ENCODE measurements at places on chromosomes 1 and 21.

- DNase-seq, result peak; percentile 37
These were observed 48.8 kb upstream of the RAP1A start for GRCh38 chr1:111570781-111571181.

DNA sequence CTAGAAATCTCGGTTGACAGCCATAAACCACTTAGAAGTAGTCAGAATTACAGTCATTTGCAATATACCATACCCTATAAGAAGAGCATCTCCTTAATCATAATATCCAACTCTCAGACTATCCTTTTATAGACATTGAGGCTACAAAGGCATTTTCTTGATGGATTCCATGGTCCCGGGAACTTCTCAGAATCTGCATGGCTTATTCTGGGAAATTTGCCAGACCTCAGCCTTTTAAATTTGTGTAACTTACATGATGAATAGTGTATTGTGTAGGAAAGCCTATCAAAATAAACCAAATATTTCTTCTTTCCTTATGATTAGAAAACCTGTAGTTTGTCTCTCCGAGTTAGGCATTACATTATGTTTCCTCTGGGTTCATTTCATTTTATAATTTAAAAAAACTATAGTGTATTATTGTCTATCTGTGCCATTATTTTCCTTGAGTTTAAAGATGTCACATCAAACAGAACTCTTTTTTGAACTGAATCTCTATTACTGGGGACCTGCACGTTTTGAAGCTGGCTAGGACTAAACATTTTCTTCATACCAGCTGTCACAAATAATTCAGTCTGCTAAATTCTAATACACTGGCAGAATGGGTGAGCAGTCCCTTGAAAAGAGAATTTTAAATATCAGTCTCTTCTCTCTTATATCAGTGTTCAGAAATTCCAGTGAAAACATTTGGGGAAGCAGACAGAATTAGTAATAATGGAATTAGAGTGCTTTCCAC, 102.9 kb downstream of the GABPA start:
- no peak for DNase-seq

GRCh38 chr1:87598429-87598828, 269.7 kb downstream of the LMO4 start:
- DNase-seq, result no peak

DNA sequence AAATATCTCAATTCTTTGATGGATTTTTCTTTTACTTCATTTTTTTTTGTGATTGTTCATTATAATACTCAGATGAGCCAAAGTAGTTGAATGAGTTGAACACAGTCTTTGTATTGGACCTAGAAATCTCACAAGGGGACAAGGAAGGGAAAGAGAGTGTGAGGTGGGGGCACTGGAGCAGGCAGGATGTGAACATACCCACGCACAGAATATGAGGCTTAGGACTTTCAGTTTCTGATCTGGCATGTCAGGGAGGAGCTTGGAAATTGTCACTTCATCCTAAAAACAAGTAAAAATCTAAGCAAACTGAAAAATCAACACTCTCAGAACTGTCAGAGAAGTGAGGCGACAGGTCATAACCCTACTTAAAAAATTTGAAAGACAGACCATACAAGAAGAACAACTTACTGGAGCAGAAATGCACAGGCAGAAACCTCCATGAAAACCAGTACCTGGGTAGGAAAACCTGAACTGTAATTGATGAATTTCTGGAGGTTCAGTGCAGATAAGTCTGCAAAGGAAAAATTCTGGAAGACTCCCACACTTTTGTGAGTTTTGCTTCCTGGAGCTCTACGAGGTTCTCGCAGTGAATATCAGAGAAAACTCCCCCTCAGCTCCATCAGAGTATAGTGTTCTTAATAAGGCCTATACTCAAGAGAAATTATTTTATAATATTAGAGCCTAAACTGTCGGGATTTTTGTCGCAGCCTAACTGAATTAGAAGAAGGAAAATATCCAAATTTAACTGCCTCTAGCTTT, 3.6 kb upstream of the PTGS2 start:
- DNase-seq, result no peak

DNA sequence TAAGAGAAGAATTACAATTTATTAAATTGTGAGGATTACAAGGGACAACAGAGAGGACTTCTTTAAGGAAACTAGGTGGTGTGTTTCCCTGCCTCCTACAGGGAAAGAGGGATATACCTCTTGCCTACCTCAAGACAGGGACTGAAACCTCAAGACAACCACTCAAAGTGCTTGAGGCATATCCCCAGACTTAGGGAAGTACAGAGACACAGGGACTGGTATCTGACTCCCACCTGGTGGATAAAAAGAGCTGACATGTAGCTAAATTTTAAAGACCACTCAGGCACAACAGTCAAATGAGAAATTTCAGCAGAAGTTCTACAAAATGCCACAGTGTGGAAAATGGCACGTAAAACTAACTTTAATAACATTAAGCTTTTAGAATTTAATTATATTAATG, 21.3 kb downstream of the DENND2C start:
- DNase-seq, result no peak

GRCh38 chr1:113369699-113370098, 20.6 kb upstream of the MAGI3 start:
- no peak for DNase-seq

DNA sequence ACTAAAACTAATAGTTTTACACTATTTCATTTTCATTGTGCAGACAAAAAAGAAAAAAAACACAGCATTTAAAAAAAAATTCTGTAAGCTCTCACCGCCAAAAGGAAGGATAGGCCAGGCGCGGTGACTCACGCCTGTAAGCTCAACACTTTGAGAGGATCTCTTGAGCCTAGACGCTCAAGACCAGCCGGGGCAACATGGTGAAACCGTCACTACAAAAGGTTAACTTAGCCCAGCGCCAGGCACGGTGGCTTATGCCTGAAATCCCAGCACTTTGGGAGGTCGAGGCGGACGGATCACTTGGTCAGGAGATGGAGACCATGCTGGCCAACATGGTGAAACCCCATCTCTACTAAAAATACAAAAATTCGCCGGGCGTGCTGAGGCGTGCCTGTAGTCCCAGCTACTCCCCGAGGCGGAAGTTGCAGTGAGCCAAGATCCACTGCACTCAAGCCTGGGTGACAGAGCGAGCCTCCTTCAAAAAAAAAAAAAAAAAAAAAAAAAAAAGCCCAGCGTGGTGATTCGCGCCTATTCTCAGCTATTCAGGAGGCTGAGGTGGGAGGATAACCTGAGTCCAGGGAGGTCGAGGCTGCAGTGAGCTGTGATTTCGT, 14.3 kb upstream of the SPEN start:
- no peak for DNase-seq

GRCh38 chr1:30632481-30632880, 90.9 kb downstream of the MATN1 start:
- no peak for DNase-seq

GRCh38 chr1:19006000-19006399, 49.5 kb upstream of the IFFO2 start:
- DNase-seq, result no peak

DNA sequence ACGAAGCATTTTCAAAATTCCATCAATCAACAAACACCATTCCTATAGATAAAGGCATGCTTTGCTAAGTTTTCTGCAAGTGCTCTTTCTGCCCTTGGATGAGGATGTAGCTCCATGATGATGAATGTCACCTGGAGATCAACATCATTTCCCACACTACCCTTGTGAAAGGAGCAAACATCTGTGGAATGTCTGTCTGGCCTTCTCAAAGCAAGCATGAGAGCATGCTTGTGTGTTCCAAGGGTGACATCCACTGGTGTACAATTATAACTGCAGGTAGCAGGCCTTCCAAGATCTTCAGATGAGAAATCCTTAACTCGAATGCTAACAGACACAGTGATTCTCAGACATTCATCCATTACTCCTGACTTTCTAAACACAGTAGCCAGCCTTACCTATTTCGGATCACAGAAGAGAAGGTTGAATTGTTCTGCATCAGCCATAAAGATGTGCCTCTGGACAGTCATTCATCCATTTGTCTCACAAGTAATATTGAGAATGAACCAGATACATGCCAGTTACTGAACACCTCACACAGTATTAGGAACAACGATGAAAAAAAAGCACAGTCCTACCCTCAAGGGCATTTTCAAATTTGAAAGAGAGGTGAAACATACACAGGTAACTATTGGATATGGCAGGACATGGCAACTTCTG, 162.4 kb downstream of the TPR start:
- DNase-seq, result peak; percentile 46

DNA sequence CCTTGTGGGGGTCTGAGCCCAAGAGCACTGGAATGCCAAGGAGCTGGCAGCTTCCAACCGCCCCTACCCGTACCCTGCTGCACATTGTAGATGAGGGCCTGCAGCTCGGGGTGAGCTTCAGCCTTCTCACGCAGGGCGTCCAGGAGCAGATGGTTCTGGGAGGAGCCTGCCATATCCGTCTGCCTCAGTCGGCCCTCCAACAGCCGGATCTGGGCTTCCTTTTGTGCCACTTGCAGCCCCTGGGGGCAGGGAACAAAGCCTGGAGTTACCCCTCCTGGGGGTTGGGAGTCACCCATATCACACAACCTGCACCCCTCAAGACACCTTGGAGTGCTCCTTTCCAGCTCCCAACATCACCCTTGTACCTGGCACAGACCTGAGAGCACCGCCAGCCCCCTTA, 34.8 kb downstream of the KIF21B start:
- DNase-seq, result no peak

GRCh38 chr1:166905136-166905535, 29.1 kb upstream of the TADA1 start:
- DNase-seq, result no peak

DNA sequence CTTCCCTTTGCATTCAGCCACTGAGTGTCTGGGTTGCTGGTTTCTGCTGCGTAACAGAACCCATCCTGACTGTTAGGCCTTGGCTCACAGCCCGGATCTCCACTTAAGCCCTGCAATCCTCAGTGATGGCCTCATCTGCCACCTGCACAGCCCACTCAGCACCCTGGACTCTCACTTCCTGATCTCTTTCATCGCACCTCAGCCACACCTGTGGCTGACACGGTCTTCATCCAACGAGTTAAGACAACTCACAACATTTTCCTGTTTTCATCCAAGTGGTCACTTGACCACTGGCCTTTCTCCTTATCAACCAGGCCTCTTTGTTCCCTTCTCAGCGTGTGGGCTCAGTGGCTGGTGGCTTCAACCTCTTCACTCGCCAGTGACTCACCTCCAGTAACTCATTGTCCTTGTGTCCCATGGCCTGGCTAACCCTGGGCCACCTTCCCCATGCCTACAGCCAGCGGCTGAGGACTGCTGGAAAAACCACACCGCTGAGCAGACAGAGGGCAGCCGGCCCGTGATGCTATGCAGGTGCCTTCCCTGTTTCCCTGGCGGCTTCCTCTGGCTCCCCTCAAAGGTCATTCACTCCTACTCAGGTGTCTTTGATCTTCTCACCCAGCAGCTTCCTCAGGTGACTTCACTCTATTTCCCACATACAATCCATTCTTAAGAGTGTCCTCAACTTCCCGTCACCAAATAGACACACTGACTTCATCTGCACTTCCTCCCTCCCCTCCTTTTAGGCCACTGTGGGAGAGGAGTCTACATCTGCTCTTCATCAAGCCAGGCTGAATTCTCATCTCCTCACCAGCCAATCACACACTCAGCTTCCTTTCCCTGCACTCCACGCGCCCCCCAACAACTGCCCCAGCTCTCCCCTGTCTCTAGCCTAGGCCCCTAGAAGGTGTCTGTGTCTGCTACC, 19.9 kb upstream of the EDN2 start:
- peak; percentile 58 for DNase-seq

DNA sequence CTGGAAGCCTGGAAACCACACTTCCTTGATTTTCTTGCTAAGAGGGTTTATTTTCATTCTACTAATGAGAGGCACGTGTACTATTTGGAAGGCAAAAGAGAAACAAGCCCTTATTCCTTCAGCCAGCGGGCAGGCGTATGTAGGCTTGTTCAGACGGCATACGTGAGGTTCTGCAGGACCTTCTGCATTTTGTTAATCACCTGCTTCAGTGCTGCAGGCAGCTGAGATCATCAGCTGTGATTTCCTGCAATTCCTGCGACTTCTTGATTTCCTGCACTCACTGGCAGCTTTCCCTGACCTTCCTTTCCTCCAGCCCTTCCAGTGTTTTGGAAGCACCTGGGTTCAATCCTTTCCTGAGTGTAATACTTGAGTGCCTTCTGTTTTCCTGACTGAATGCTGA, 43.4 kb downstream of the TSNAX start:
- DNase-seq, result no peak

GRCh38 chr1:19680644-19681043, 16.0 kb downstream of the HTR6 start:
- no peak for DNase-seq

- DNase-seq, result no peak
These were observed 5.9 kb downstream of the BLACAT1 start for GRCh38 chr1:205449750-205450443.

DNA sequence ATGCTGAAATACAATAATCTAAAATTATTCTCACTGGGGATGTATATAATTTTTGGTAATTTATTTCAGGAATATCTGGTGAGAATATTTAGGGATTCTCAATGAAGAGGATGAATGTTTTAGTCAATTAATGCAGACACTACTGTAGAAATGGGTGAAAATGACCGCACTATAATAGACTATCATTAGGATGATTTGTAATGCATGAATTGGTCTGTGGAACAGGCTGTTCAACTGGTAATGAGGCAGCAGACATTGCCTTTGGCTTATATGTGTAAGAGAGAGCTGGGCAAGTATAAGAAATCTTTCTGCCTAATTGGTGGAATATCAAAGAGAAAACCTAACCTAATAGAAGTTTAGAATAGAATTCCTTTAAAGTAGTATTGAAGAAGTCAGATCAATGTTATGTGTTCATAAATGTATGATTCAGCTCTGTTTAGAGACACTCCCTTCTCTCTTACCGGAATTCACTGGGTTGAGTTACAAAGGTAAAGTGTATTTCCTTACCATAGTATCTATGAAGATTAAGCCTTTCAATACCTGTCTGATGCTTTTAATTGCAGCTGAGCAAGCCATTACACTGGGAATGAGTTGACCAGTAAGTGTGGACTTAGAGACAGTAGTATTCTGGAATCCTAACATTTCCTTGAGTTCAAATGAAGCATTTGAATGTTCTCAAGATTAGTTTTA, 274.5 kb downstream of the S1PR1 start:
- no peak for DNase-seq

- DNase-seq, result no peak
These were observed 53.1 kb upstream of the CACNA1E start for GRCh38 chr1:181430015-181430885.

DNA sequence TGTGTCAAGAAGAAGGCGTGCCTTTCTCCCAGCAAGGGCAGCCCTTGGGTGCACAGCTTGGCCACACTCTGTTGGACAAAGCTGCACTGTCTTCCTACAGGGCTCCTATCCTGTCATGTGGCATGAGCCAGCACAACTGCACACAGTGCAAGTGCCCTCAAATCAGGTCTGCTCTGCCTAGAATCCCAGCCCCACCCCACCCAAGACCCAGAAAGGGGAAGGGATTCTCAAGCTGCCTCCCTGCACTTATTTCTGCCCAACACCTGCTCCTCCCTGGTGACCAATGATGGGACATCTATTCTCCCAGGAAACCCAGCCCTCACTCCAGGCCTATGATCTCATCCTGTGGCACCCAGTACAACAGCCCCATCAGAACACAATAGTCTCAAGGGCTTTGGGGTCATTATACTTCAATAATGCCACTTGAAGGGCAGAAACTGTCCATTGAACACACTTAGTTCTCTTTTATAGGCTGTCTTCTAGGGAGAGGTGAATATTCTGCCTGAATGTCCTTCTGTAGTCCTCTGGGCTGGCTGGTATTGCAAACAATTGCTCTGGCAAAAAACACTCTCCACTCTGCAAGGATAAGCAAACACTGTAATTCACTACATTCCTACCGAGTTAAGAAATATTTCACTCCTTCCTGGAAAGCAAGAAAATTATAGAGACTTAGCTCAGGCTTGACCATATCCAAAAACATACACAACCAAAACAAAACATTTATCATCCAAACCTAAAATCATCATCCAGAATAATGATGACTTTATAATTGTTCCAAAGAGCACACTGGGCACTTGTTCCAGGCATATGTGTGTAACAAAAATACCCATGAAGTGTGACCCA, 43.1 kb upstream of the IGSF3 start:
- no peak for DNase-seq
